Stimulated activated CD4-positive, alpha-beta T cell treated with anti-CD3 and anti-CD28 coated beads, TNF-alpha, amount 100 ng/mL, for 24 hours (primary cell): ENCODE measurements at places on chromosomes 13 and 19.

DNA sequence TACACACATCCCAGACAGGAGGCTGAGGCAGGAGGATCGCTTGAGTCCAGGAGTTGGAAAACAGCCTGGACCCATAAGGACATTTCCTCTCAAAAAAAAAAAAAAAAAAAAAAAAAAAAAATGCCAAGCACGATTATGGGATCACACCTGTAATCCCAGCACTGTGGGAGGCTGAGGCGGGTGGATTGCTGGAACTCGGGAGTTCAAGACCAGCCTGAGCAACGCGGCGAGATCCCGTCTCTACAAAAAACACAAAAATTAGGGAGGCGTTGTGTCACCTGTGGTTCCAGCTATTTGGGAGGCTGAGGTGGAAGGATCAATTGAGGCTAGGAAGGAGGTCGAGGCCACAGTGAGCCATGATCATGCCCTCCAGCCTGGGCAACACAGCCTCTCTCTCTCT is 973 bp upstream of the OCEL1 start:
- DNase-seq = no peak

DNA sequence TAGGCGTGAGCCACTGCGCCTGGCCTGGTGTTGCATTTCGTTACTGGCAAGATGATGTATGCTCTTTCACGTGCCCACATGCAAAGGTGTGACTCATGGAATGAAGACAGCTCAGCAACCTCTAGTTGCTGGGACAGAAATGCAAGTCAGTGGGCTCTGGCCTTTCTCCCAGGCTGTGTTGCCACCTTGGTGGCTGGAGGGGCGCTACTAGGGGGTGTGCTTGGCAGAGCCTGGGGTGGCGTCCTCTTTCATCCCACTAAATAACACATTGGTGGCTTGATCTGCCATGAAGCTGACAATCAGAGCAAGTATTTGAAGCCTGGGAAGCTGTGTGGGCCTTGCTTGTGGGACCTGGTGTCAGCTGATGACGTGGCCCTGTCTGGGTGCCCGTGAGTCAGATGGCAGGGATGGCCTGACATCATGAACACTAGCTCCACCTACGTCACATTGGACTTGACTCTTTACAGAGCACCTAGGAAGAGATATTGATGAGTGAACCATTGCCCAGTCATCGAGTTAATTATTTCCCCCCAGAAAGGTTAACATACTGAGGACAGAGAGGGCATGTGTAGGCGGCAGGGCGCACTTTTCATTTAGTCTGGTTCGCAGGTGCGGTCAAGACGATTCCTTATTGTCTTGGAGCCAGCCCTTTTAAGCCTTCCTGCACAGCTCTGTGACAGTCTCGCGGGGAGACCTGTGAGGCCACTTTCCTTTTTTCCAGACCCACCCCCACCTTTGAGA is 154.2 kb downstream of the TM9SF2 start:
- DNase-seq = no peak

DNA sequence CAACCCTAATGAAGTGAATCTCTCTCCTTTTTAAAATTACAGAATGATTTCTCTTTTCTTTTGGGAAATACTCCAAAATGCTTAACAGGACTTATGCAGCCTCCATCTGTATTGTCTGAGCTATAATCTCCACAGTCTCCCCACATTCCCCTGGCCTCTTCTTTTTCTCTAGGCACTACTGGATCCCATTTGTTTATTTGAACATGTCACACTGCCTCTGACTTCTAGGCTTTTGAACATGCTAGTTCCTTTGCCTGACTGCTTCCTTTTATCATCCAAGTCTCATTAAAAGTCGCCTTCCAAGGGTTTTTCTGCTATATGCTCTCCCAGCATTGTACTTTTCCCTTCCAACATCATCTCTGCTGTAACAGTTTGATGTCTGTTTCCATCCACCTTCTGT is 548.7 kb downstream of the PCDH9 start:
- no peak for DNase-seq

- DNase-seq = no peak
Measured at GRCh38 chr19:14410091-14411051, 8.8 kb downstream of the DDX39A start.

DNA sequence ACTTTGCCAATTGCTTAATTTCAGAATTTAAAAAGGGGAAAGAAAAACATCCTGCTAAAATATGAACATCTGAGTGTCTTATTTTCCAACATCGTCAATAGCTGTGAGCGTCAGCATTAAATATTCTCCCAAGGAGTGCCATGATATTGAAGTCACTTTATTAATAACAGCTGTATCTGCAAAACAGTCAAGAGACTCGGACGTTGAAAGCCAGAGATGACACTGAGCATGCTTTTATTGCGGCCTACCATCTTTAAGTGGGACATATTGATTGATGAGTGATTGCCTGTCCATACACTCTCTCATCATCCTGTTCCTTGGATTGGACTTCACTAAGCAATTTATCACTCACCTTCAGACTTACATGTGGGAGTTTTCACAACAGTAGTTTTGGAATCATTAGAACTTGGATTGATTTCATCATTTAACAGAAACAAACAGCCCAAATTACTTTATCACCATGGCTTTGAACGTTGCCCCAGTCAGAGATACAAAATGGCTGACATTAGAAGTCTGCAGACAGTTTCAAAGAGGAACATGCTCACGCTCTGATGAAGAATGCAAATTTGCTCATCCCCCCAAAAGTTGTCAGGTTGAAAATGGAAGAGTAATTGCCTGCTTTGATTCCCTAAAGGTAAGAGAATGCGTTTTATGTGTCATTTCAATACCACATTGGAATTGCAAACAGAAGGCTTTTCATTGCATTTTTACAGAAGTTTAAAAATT is 53.8 kb downstream of the MBNL2 start:
- no peak for DNase-seq

- DNase-seq = no peak
Measured at GRCh38 chr19:29445246-29445645, 80.5 kb upstream of the VSTM2B start.
